ENCODE measurements at places on chromosomes 5 and 9. TPM values are rescaled to one million over a fixed set of nuclear protein-coding genes. Genes with fewer than 3 reads are reported as not detected.

Gene FCN1
- not detected for total RNA-seq

DNA sequence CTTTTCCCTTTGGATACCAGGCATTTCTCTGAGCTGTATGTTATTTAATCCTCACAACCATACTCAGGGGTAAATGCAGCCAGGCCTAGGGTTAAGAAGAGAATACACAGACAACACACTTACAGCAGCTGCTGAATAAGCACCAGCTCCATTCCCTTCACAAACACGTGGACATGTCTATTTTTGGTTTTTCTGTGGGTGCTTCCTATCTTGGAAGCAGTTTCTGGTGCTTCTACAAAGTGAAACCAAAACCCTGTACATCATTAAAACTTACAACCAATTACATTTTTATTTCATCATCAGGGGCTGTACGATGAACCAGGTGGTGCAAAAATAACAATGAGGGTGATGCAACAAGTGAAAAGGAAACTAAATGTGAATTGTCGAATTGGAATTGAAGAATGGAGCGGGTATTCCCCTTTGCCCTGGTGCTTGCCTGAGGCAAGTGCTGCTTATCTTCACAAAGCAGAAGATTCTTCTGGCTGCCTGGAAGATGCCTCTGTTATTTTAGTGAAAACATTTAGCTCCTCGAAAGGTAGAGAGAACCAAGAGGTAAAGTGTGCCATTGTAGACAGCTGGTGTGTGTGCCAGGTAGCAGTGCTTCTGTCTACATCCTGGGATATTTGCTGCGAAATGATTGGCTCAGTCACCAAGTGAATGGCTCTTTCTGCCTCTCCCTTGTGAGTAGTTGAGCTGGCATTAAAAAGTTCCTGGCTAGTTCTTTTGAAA is 18.6 kb upstream of the IFNB1 start:
- peak; percentile 69 for DNase-seq

GRCh38 chr9:93461821-93462220 is 8.4 kb upstream of the FAM120AOS start:
- DNase-seq = no peak

GRCh38 chr9:92426501-92427145 is 2.4 kb upstream of the OMD start:
- DNase-seq = no peak

Gene PARP8
- total RNA-seq = 4.1 TPM

Gene SLC22A4
- 6.3 TPM for total RNA-seq

GRCh38 chr9:100086097-100086635 is 12.6 kb downstream of the ERP44 start:
- no peak for DNase-seq
